ENCODE measurements at places on chromosomes 3 and 15. TPM values are rescaled to one million over a fixed set of nuclear protein-coding genes. Genes with fewer than 3 reads are reported as not detected.

The C2CD4A gene
- 1.8 TPM for total RNA-seq

The CGNL1 gene
- total RNA-seq: 33.5 TPM

The VIPR1 gene
- 48.7 TPM for total RNA-seq

The RCCD1 gene
- 8.6 TPM for total RNA-seq

The LRTM1 gene
- not detected for total RNA-seq

The SSUH2 gene
- not detected for total RNA-seq

The AADACL2 gene
- total RNA-seq: not detected

The HHATL gene
- not detected for total RNA-seq

The NDN gene
- total RNA-seq: 30.6 TPM

The CCR2 gene
- 8.2 TPM for total RNA-seq

The C3orf22 gene
- not detected for total RNA-seq

The KNG1 gene
- not detected for total RNA-seq

The IL17RD gene
- 7.9 TPM for total RNA-seq

The TMEM108 gene
- 0.28 TPM for total RNA-seq

The CACNA2D3 gene
- 4.0 TPM for total RNA-seq

The BMF gene
- 32.5 TPM for total RNA-seq

GRCh38 chr15:70345251-70346019, 247.7 kb upstream of the TLE3 start:
- DNase-seq: no peak

DNA sequence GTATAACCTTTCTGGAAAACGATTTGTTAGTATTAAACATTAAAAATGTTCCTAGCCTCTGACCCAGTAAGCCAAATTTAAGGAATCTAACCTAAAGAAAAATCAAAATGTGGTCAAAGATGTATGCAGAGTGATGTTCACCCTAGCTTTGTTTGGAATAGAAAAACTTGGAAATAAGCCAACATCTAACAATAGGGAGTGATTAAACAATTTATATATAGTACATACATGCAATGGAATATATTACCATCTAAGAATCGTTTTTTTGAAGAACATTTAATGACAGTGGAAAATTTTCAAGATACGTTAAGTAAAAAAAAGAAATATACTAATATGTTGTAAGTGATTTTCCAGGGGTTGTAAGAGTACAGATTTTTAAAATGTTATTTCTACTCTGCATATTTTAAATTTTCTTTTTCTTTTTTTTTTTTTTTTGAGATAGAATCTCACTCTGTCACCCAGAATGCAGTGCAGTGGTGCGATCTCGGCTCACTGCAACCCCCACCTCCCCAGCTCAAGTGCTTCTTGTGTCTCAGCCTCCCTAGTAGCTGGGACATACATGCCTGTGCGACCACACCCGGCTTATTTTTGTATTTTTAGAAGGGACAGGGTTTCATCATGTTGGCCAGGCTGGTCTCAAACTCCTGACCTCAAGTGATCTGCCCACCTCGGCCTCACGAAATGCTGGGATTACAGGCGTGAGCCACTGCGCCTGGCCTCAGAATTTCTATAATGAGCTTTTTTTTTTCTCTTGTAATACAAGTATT, 54.9 kb downstream of the ANP32A start:
- DNase-seq: no peak

- no peak for DNase-seq
Measured at GRCh38 chr3:46423588-46423987, 16.5 kb downstream of the CCRL2 start.

GRCh38 chr15:69732133-69732532, 279.5 kb downstream of the RPLP1 start:
- DNase-seq: no peak

- DNase-seq: no peak
Measured at GRCh38 chr15:91992945-91993344, 139.4 kb downstream of the SLCO3A1 start.

GRCh38 chr3:85355572-85355971, 396.8 kb downstream of the CADM2 start:
- no peak for DNase-seq

DNA sequence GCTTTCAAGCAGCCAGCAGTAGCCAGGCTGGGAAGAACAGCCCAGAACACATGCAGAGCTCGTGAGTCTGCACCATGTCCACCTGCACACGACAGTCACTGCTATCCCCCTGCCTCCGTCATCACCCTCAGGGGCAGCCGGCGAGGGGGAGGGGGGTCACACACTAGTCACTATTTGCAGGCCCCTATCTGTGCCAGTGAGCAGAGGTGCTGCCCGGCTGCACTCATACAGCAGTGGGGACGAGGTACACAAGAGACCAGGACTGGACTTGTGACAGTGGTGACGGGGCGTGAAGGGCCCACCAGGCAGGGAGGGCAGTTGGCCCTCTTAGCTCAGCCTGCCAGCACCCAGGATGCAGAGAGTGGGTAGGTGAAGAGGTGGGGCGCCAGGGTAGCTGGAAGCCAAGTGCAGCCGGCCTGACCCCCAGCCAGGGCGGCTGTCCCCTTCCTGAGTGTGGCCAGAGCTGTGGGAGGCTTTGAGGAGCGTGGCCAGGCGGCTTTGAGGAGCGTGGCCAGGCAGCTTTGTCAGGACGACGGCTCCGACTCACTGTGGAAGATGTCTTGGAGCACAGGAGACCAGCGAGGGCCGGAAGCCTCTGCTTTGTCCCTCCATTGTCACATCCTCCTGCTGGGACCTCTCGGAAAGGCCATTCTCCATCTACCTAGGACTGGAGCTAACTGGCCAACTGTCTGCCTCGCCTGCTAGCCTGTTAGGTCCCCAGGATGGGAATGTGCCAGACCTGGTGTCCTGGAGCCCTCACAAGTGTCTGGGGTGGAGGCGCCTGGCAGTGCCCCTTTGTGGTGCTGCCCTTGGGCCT, 52.1 kb upstream of the FGD5 start:
- no peak for DNase-seq

GRCh38 chr15:82020625-82021394, 25.0 kb downstream of the MEX3B start:
- DNase-seq: no peak

- DNase-seq: no peak
Measured at GRCh38 chr3:126275620-126275904, 81.6 kb downstream of the KLF15 start.

DNA sequence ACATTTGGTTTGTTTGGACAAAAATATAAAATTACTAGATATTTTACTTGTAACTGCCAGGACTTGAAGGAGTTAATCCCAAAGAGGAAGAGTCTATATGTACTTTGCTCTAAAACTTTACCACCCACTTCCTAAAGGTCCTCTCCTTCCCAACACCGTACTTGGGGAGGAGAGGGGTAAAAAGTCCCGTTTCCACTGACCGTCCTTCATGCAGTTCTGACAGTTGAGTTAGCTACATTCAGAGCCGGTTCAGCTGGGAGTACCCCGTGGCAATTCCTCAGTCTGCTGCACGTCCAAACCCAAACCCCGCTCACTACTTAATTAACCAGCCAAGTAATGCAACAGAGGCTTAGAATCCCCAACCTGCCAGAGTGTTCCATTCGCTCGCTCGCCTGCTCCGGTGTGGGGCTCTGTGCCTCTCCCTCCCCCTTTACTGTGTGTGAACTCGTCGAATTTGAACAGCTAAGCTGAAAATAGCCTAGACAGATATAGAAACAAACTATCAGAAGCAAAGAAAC, 519.7 kb downstream of the FOXP1 start:
- DNase-seq: no peak

- no peak for DNase-seq
Measured at GRCh38 chr3:109191421-109191820, 54.9 kb downstream of the C3orf85 start.

GRCh38 chr15:46034755-46035154, 399.9 kb downstream of the SQOR start:
- no peak for DNase-seq

- no peak for DNase-seq
Measured at GRCh38 chr15:32977506-32977905, 217.0 kb downstream of the FMN1 start.

GRCh38 chr15:41839781-41840491, 1.3 kb downstream of the PLA2G4B start:
- no peak for DNase-seq

- DNase-seq: no peak
Measured at GRCh38 chr3:134104031-134104430, 74.3 kb upstream of the SLCO2A1 start.

GRCh38 chr15:26711445-26711844, 61.4 kb downstream of the GABRB3 start:
- no peak for DNase-seq

- no peak for DNase-seq
Measured at GRCh38 chr3:120550546-120550945, 45.6 kb upstream of the NDUFB4 start.

- DNase-seq: no peak
Measured at GRCh38 chr15:98719137-98719740, 70.9 kb downstream of the IGF1R start.

DNA sequence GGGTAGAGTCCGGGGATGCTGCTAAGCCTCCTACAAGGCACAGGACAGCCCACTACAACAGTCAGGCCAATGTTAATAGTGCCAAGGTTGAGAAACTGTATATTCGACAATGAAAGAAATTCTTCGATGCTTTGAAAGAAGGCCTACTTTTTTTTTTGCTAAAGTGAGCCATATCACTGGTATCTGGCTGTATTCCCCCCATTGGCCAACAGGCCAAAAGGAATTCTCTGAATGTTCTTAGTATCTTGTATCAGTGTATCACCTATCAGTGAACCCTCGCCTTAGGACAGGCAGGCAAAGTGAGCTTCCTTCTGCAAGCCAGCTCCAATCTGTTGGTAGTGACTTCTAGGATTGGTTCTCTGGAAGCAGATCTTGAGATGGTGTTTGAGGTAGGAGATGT, 74.2 kb downstream of the SNTN start:
- no peak for DNase-seq

DNA sequence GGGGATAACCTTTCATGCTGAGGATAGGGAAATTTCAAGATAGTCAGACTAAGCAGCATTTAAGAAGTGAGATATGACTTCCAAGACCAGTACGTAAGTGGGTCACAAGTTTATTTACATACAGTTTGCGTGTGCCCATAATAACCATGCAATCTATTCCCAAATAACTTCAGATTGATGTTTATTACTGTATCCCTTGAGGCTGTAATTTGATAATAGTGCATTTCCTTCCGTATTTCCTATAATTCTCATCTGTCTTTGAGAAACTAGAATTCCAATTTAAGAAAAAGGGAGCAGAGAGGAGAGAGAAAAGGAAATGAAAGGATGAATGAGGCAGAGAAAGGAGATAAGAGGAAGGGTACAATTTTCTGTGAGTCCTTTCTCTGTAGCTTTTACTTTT, 1073.1 kb downstream of the EPHA3 start:
- no peak for DNase-seq

GRCh38 chr15:66749841-66750575, 48.0 kb downstream of the SMAD6 start:
- DNase-seq: no peak

GRCh38 chr3:122103821-122104514, 48.8 kb downstream of the CD86 start:
- no peak for DNase-seq

- DNase-seq: no peak
Measured at GRCh38 chr15:67109141-67110034, 44.0 kb downstream of the SMAD3 start.

GRCh38 chr15:89091627-89092220, 3.5 kb downstream of the ABHD2 start:
- no peak for DNase-seq

DNA sequence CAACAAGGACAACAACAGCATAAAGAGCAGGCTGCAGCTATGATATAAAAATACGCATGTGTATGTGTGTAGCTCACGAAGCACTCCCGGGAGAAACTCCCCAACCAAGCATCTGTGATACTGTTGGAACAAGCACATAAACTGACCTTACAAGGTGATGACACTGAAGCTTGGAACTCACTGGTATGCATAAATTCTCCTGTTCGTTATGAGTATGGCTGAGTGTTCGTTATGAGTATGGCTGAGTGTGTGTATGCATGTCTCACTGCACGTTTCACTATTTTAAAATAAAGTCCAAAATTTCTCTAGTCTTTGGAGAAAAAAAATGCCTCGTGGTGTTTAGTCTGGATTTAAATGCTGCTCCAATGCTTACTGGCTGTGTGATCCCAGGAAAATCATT, 256.8 kb downstream of the RORA start:
- no peak for DNase-seq

DNA sequence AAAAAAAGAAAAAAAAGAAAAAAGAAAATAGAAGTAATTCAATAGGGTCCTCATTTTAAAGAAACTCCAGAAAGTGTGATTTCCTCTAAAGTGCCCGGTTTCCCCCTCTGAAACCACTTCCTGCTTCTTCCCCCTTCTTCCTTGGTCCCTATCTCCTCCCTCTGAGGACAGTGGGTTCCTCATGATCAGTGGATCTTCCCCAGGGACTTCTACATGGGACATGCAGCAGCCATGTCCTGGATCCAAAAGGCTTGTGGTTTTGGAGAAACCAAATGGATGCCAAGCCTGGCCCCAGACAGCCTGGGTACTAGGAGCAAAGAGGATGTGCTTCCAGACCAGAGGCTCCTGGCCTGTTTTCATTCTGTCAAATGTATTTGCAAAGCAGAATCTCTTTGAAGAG, 26.6 kb upstream of the SMAD6 start:
- no peak for DNase-seq

Measured in thoracic aorta (tissue), 2 donors.